ENCODE measurements at places on chromosomes 2 and 18. TPM values are rescaled to one million over a fixed set of nuclear protein-coding genes. Genes with fewer than 3 reads are reported as not detected.

Gene MLPH
- total RNA-seq: 50.9 TPM

Gene MROH2A
- total RNA-seq: not detected

Gene BUB1
- total RNA-seq: 26.9 TPM

Gene POTEI
- not detected for total RNA-seq
